ENCODE measurements at places on chromosomes 1 and 21.

DNA sequence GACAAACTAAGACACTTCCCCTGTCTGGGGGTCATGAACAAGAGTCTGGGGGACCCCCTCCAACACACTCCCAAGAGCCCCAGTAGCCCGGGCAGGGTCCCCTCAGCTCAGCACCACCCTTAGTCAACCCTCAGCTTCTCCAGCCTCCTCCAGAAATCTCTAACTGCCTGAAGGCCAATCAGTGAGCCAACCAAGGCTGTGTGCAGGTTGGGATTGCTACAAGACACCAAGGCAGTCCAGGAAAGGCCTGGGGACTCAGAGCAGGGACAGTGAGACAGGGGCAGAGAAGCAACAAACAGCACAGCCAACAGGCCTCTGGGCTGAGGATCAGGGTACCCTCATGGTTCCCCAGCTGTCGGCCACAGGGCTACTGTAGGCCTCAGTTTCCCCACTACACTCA is 13.3 kb downstream of the SMIM12 start:
- no peak for DNase-seq

GRCh38 chr1:203175827-203176241 is 208 bp upstream of the MYBPH start:
- peak; percentile 20 for DNase-seq

DNA sequence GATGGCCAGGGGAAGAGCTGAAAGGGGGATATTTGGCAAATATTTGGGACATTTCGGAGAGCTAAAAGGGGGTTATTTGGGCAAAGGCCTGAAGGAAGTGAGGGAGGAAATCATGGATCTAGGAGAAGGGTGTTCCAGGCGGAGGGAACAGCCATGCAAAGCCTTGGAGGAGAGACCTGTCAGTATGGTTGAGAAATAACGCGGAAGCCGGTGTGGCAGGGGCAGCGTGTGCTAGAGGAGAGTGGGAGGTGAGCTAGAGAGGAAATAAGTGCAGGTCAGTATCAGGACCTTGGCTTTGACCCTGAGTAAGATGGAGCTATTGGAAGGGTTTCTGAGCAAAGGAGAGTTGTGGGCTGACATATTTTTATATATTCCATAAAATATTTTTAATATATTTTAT is 3.0 kb downstream of the CTRC start:
- no peak for DNase-seq

- peak; percentile 66 for DNase-seq
Measured at GRCh38 chr1:23167353-23168078, 1.1 kb downstream of the LUZP1 start.

DNA sequence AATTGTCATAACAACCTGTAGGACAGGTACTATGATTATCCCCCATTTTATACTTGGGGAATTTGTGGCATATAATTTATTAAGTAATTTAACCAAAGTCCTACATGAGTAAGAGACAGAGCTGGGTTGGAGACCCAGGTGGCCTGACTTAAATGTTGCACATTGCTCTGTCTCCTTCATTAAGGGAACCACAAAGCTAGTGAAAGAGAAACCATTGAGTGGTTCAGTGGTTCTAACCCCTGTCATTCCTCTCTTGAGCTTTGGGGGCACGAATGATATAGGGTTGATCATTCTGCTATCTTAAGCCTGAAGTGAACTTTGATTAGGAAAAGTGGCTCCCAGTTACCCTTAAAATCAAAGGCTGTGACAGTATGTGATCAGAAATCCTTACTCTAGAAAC is 5.3 kb upstream of the MAP3K7CL start:
- DNase-seq, result no peak

GRCh38 chr1:91885213-91885715 is 687 bp downstream of the TGFBR3 start:
- peak; percentile 69 for DNase-seq

- DNase-seq, result no peak
Measured at GRCh38 chr1:163807331-163808049, 485.7 kb downstream of the NUF2 start.

DNA sequence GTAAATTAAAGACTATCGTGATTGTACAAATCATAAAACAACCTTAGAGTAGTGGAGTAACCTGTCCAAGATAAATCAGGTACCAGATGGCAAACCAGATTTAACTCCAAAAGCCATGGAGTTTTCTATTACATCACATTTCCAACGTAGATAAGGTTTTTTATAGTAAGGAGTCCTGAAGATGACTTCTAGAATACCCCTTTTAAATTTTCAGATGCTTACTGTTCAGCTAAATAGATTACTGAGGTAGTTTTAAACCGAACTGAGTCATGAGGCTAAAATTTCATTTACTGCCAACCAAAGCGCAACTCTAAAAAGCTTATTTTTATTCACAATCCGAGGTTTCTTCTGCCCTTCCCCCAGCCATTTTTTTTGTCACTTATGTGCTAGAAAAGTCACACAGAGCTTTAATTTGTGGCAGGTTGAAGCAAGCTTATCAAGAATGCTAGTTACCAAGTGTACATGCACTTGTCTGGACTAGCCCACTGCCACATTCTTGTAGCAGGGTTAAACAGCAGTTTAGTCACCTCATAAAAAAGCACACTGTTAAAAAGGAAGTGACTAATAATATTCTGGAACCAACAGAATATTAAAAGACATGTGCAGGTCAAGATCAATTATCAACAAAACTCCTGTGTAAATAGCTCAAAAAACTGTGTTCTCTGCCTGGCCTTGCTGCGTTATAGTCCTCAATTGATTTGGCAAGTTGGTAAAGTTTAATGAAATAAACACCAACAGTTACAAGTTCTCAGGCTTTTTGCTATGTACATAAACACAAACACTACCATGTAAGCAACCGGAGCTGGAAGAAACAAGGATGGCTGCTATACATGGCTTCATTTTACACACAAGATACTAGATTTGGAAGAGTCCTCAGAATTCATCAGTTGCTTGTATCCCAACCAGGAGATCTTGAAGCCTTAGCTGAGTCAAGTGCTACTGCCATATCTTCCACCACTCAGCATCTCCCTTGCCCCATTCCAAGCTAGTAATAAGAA is 180.3 kb upstream of the DMRTA2 start:
- DNase-seq, result no peak

DNA sequence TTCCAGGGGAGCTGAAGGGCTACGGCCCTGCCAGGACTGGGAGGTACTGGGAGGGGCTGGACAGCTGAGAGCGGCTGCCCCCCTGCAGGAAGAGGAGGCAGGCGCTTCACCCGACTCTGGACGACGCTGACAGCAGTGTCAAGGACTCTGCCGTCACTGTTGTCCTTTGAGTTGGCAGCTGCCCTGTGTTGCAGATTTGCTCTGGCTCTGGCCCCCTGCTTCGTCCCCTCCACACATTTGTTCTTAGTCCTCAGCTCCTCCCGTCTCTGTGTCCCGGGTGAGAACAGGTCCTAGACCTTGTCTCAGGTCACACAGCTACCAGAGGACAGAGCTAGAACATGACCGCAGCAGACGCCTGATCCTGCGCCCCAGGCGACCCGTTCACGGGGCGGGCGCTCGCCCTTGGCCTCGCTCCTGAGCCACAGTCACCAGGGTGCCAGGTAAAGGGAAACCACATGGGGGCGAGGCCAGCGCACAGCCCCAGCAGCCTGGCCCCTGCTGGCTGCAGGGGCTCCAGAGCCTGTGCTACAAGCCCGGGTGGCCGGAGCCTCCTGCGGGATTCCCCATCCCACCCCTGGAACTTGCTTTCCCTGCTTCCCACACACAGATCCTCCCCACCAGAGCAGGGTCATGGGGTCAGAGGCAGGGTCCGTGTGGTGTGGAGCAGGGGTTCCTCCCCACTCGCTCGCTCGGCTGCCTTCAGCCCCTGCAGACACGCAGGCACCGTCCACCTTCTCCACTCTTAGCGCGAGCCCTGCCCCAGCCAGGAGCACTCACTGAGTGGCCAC is 10.7 kb upstream of the NPHP4 start:
- DNase-seq, result no peak

DNA sequence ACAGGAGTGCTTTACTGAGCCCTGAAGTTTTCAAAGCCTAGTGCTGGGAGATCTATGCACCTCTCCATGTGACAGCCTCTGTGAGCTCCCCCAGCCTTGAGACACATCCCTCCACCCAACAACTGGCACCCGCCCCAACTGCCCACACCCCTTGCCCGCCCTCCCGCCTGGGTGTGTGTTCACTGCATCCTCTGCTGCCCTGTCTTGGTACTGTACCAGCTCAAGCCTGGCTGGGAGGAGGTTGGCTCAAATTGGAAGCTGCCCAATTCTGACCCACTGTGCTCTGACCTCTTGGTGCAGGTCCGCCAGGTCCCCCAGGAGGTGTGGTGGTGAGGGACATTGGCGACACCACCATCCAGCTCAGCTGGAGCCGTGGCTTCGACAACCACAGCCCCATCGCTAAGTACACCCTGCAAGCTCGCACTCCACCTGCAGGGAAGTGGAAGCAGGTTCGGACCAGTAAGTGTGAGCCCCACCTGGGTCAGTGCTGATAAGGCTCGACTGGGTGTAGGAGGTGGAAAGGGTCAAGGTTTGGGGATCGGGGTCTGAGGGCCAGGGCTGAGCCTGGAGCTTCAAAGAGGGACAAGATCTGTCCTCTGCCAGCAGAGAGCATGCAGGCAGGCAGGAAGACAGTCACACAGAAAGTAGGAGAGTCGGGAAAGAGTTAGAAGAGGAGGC is 18.0 kb downstream of the TMEM81 start:
- peak; percentile 53 for DNase-seq

- no peak for DNase-seq
Measured at GRCh38 chr1:110426854-110427253, 19.4 kb upstream of the LAMTOR5 start.

- DNase-seq, result no peak
Measured at GRCh38 chr1:200342511-200343311, 67.1 kb downstream of the ZNF281 start.

- no peak for DNase-seq
Measured at GRCh38 chr1:193216920-193217319, 30.5 kb upstream of the B3GALT2 start.

- no peak for DNase-seq
Measured at GRCh38 chr1:164647211-164647610, 88.2 kb downstream of the PBX1 start.

GRCh38 chr1:75528001-75528400 is 82.9 kb downstream of the SLC44A5 start:
- no peak for DNase-seq

DNA sequence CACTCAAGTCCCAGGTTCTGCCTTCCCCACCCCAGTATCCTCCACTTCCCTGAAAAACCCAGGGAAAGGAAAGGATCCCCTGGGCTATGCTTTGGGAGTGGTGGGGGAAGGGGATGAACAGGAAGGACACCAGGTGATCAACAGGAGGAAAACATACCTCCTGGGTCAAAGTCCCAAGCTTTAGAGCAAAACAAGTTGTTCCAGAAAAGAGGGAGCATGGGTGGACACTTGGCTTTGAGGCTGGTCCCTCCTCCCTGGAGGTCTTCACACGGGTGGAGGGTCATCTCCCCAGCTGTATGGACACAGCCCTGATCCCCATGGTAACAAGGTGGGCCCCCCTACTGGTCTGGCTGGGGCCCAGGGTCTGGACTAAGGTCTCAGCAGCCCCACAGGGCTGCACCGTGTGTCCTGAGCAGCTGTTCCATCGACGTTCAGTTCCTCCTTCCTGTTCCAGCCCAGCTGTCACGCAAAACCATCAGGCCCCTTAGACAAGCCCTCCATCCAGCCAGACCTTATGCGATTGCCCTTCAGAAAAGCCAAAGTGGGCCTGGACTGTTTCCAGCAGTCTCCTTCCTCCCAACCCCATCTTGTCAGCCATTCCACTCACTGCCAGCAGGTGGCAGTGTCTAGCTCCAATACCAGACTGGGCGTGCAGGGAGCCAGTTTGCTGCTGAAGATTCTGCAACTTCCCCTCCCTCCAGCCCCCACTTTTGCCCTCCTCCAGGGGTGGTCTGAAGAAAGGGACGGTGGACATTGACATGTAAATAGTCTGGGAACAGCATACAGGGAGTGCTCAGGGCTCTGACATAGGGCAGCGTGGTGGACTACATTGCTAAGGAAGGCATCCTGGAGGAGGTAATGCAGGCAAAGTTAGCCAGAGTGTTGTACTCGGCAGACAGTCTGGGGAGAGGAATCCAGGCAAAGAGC is 2.9 kb upstream of the PDZK1IP1 start:
- peak; percentile 93 for DNase-seq

DNA sequence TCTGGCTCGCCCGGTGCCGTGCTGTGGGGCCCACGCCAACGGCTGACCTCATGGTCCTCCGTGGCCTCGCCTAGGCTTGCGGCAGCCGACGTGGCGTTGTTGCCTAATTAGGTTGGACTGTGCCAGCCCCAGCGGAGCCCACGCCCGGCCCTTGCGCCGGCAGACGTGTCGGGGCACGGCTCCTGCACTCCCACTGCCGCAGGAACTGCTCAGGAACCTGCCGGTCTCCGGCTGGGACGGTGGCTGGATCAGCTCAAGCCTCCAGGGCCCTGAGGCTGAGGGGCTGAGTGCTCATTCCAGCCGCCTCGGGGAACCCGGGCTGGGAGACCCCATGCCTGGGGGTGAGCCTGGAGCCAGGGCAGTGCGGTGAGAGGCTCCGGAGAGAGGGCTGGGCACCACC is 16.1 kb upstream of the PEX10 start:
- DNase-seq, result no peak

DNA sequence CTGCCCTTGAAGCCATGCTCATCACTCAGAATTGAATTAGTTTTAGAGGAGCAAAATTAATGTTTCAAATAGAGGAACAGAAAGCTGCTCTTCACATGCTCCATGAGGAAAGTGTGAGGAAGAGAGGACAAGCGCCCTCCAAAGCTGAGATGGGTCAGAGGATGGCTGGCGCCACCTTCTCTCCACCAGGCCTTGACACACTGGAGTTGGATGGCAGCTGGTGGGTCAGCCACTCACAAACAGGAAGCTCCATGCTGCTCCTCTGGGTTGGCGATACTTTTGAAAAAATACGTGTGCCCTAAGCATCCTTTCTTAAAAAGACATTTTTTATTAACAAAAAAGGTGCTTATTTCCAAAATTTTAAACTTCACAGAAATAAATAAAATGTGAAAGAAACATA is 3.1 kb upstream of the CD2 start:
- DNase-seq, result no peak

GRCh38 chr1:154962795-154963330 is 1.3 kb upstream of the PYGO2 start:
- no peak for DNase-seq

GRCh38 chr1:236502579-236502971 is 21.2 kb upstream of the LGALS8 start:
- peak; percentile 23 for DNase-seq

DNA sequence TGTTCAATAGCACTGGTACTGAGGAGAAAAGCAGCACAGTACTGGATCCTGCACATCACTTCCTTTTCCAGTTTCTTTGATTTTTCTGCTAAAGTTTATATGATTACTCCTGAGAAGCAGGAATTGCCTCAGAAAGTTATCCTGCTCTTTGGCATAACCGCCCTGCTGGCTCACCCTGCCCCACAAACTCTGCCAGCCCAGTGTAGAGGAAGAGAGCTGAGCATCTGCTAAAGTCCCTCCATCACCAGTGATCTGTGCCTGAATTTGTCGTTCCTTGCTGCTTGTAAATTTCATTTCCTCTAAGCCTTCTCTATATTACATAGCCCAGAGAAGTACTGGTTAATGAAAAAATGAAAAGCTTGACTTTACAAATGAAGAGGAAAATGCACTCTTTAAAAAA is 87.0 kb upstream of the C1orf21 start:
- DNase-seq, result no peak

- DNase-seq, result no peak
Measured at GRCh38 chr21:42443181-42443785, 39.6 kb downstream of the UBASH3A start.

GRCh38 chr1:151502035-151502700 is 9.0 kb upstream of the CGN start:
- DNase-seq, result no peak

All from DMS53 (cell line).